ENCODE measurements at places on chromosomes 12 and 14.

GRCh38 chr14:87935081-87935828, 57.7 kb downstream of the GALC start:
- no peak for DNase-seq

GRCh38 chr12:121467638-121468498, 68.0 kb downstream of the RNF34 start:
- DNase-seq, result peak; percentile 18

DNA sequence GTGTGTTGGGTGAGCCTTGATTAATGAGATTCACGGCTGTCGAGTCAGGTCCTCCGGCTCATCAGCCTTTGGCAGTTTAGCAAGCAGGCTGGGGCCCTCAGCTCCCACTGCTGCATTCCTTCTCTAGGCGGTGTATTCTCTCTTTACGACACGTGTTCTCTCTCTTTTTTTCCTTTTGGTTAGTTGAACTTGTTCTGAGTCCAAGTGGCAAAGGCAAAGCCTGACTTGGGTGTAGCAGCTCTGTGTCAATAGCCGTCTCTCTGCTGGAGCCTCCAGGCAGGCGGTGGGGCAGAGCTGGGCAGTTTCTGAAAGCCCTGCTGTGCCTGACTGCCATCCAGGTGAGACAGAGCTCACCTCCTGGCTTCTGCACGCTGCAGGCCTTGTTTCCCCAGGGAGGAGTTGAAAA, 46.6 kb downstream of the SUSD6 start:
- no peak for DNase-seq

DNA sequence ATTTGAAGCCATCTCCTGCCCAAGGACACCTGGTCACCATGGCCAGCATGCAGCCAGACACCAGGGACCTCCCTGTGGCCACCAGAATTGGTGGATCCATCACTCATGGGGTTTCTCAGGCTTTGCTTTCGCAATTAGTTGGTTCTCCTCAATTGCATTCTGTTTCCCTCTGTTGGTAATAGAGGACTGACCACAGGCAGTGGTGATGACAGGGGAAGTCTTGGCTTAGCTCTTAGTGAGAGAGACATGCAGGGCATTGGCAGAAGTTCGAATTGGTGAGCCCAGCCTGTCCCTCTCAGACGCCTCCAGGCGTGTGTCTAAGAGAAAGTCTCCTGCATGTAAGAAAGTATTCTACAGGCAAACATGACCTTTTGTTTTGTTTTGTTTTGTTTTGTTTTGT, 21.3 kb downstream of the HCAR2 start:
- peak; percentile 66 for DNase-seq

DNA sequence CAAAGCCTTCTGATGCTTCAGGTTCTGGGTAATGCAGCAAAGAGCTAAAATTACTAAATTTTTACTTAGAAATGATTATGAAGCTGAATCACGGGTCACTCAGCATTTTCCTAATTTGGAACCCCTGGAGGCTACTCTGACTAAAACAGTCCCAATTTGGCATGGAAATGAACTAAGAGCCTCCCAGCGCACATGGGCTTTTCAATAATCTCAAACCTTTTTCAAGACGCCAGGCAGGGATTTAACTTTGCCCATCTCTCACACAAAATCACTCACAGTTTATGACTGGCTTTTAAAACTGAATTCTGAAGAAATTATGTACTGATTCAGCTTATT, 68.3 kb downstream of the LLPH start:
- no peak for DNase-seq

GRCh38 chr12:26359576-26359975, 164.2 kb downstream of the SSPN start:
- no peak for DNase-seq

DNA sequence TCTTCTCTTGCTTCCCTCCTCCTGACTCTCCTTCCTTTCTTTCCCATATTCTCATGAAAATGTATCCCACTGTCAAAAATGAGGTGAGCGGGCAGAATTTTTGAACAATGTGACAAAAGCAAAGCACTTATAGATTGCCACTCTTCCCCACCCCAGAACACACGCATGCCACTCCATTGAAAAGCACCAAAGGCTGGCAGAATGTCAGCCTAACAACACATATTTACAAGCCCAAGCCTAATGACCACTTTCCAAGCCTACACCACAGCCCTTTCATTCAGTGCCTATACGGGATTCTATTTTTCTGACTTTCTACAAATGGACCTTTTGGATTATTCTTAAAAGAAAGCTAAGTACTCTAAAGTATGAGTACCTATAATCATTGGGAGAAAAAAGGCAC, 62.9 kb upstream of the METAP2 start:
- DNase-seq, result no peak

- no peak for DNase-seq
These were observed 5.8 kb upstream of the BEGAIN start for GRCh38 chr14:100592972-100593371.

- DNase-seq, result peak; percentile 72
These were observed 33.8 kb downstream of the STK38L start for GRCh38 chr12:27277846-27278260.

DNA sequence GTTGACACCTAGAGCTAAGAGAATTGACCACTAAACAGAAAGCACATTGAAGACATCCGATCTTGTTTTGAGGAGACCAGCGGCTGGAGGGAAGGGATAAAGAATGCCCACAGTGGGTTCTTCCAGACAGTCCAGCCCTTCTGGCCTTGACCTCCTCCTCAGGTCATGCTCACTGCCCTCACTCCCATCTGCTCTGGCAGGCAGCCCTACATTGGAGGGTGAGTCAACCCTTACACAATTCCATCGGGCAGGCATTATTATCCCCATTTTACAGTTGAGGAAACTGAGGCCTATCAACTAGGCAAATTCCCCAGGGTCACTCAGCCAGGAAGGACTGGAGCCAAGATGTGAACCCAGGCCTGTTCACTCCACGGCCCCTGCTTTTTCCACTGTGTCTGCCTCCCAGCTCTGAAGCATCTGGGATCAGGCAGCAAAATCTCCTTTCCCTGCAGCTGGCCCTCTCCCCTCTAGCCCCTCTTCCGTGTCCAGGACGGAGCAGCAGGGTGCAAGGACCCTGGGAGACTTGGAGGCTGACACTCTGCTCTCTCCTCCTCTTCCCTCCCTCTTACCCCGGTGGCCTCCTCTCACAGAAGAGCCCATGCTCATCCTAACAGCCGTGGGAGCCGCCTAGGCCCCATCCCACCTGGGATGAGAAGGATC, 5.3 kb downstream of the SCNN1A start:
- peak; percentile 41 for DNase-seq

- no peak for DNase-seq
These were observed 55.2 kb downstream of the FOS start for GRCh38 chr14:75333606-75334548.

DNA sequence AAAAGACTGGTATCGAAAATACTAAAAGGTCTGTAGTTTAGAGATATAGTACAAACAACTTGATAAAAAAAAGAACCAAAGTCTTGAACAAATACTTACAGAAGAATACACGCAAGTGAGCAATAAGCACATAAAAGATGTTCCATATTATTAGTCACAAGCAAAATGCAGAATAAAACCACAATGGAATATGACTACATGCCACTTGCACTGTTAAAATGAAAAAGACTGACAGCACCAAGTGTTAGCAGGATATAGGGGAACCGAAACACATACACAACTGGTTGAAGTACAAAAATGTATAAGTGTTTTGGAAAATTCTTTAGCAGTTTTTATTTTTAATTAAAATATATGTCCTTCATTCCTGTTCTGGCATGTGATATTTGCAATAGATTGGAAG, 3.6 kb downstream of the CLEC2A start:
- no peak for DNase-seq

DNA sequence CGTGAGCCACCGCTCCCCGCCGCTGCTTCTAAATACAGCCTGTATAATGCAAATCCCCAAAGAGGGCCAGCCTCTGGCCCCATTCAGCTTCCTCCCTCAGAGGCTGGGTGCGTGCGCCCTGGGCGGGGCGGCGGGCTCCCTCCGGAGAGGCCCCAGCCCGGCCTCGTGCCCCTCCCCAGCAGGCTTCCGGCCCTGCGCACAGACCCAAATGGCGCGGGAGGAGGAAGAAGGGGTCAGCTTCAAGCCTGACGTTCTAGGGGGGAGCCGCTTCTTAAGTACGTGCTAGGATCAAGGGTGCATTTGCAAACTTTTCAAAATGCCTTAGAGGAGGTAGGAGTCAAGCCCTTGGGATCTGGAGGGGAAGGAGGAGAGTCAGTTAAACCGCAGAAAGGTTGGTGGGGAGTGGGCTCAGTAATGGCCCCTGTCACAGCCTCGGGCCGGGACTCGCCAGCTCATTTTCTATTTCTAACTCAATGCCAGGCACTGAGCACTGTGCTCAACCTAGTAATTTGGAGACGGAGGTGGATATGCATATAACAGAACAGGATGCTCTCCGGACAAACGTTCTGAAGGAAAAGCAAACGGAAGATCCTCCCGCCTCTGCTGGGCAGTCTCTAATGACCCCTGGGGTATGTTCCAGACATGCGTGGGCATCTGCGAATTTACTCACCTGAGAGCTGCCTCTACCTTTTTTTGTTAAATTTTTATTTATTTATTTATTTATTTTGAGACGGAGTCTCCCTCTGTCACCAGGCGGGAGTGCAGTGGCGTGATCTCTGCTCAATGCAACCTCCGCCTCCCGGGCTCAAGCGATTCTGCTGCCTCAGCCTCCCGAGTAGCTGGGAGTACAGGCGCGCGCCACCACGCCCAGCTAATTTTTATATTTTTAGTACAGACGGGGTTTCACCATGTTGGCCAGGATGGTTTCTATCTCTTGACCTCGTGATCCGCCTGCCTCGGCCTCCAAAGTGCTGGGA, 32.3 kb downstream of the NINJ2 start:
- DNase-seq, result no peak

DNA sequence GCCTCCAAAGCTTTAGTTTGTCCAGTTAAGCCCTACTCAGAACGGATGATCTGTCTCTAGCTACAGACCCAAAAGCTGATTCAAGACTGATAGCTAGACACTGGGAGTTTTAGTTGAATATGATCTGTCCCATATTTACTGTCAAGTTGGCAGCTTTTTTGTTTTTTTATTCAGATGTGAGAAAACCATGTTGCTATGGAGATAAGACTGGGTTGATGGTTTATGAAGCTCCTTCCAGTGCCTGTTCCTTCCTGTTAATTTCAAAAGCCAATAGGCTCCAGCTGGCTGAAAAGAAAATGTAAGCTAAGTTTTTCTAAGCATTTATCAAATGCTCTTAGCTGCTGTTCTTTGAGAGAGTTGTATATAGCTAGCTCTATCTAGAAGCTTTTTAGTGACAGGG, 4.7 kb downstream of the DYNLL1 start:
- DNase-seq, result no peak

DNA sequence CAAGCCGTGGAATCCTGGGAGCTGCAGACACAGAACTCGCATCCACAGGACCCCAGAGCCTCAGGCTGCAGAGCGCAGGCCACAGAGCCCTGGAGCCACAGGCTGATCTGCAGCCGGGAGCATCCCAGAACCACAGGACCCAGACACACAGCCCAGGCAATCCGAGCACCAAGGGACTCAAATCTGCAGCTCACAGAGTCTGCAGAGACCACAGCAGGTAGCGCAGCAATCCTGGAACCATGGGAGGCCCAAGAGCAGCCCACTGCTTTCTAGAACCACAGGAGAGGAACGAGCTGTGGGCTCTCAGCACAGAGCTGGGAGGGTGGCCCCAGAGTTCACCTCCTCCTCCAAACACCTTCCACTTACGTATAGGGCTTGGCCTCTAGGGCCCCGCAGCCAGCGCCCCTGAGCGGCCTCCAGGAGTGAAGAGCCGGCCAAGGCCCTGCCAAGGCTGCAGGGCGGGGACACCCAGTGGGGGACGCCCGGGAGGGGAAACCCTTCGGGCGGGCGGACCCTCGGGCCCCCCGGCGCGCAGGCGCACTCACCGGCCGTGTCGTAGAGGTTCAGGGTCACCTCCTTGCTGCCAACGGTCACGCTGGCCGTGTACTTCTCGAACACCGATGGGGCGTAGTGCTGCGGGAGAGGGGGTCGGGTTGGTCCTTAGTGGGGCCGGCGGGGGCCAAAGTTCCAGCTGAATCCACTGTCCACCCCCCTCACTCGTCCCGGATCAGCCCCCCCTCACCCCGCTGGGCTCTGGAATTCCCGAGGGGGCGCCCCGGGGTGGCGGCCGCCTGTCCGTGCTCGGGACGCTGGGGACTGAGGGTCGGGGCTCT, 665 bp downstream of the RHOF start:
- no peak for DNase-seq

GRCh38 chr14:59398841-59399240, 66.3 kb downstream of the GPR135 start:
- no peak for DNase-seq

GRCh38 chr14:89674936-89675335, 257.9 kb upstream of the FOXN3 start:
- DNase-seq, result no peak

- DNase-seq, result peak; percentile 30
These were observed 9.0 kb downstream of the TMBIM6 start for GRCh38 chr12:49750027-49750995.

DNA sequence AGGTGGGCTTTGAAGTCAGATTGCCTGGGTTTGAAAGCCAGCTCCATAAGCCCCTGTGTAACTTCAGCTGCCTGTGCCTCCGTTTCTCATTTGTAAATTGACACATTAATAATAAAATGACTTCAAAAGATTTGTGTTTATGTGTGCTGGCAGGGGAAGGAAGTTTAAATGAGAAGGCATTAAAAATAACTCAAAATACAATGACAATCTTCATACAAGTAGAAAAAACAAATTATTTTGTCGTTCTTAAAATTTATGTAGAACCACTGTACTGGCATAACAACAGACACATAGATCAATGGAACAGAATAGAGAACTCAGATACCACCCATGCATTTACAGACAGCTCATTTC, 83.0 kb downstream of the PPM1A start:
- DNase-seq, result no peak

GRCh38 chr12:64655141-64655540, 44.8 kb downstream of the RASSF3 start:
- DNase-seq, result no peak

- DNase-seq, result peak; percentile 58
These were observed at the start of gene CLMN for GRCh38 chr14:95319312-95320077. Gene CLMN, minus strand, starts transcription at chr14:95319908. Its CDS starts 116 bp downstream, at chr14:95319792.

DNA sequence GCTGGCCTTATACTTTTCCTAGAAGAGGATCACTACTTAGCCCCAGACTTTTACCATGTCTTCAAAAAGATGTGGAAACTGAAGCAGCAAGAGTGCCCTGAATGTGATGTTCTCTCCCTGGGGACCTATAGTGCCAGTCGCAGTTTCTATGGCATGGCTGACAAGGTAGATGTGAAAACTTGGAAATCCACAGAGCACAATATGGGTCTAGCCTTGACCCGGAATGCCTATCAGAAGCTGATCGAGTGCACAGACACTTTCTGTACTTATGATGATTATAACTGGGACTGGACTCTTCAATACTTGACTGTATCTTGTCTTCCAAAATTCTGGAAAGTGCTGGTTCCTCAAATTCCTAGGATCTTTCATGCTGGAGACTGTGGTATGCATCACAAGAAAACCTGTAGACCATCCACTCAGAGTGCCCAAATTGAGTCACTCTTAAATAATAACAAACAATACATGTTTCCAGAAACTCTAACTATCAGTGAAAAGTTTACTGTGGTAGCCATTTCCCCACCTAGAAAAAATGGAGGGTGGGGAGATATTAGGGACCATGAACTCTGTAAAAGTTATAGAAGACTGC, 1.5 kb downstream of the MGAT2 start:
- no peak for DNase-seq

GRCh38 chr14:62213516-62213915, 451.3 kb downstream of the SNAPC1 start:
- DNase-seq, result no peak

- no peak for DNase-seq
These were observed 147.1 kb downstream of the SLC15A5 start for GRCh38 chr12:16130343-16130742.

All from AG08395 (cell line).